Fibroblast of the aortic adventitia (primary cell): ENCODE measurements at places on chromosomes 1 and 21. TPM values are rescaled to one million over a fixed set of nuclear protein-coding genes. Genes with fewer than 3 reads are reported as not detected.

Gene COL8A2
- total RNA-seq, result 11.0 and 20.9 TPM in 2 replicates

GRCh38 chr1:197857477-197857876 lies 45.0 kb upstream of the C1orf53 start:
- no peak for DNase-seq

GRCh38 chr1:172220376-172220775 lies 200.1 kb upstream of the C1orf105 start:
- DNase-seq, result no peak

DNA sequence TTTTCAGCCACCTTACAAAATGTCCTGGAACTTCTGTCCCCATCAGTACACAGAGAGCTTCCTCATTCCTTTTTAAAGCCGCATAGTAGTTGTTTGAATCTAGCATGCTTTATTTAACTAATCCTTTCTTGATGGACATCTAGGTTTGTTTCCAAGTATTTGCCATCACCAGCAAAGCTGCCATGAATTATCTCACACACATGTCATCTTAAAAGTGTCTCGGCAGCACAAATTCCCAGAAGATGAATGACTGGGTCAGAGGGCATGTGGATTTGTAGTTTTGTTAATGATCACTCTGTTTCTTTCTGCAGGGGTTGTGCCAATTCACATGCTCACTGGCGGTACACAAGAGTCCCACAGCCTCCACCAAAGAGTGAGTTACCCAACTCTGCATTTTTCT lies 68.3 kb downstream of the CLIC6 start:
- DNase-seq, result peak; percentile 12

GRCh38 chr1:197145446-197146024 lies 934 bp downstream of the ASPM start:
- no peak for DNase-seq

- DNase-seq, result no peak
These were observed 6.9 kb downstream of the PAX7 start for GRCh38 chr1:18637511-18637960.

DNA sequence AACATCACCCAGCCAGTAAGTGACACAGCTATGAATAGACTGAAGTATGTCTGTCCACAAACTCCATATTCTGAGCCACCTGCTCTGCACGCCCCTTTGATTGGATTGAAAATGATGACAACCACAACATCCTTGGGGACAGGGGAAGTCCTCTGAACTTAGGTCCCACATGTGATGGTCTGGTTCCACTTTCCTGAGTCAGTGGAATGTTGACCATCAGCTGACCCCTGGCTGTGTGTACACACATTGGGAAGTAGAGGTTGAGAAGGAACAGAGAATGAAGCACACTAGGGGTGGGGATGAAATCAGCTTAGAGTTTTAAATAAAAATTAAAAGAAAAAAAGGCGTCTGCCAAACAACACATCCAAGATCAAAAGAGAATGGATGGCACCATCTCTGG lies 8.0 kb upstream of the DISP3 start:
- no peak for DNase-seq

DNA sequence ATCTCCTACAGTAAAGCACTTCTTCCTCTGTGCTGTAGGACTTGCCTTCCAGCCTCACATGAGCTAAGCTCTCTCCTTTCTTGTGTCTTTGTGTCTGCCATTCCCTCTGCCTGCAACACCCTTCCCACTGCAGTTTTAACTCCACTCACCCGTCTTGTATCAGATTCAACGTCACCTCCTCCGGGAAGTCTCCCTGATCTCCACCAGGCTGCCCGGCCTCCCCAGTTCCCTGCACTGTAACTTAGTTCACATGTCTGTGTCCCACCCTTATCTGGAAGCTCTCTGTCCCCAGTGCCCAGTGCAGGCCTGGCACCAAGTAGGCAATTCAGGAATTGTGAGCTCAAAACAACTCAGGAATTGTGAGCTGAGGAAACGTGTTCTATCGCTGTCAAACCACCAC lies 96.4 kb downstream of the GLIS1 start:
- no peak for DNase-seq
